ENCODE measurements at places on chromosomes 11 and 22.

DNA sequence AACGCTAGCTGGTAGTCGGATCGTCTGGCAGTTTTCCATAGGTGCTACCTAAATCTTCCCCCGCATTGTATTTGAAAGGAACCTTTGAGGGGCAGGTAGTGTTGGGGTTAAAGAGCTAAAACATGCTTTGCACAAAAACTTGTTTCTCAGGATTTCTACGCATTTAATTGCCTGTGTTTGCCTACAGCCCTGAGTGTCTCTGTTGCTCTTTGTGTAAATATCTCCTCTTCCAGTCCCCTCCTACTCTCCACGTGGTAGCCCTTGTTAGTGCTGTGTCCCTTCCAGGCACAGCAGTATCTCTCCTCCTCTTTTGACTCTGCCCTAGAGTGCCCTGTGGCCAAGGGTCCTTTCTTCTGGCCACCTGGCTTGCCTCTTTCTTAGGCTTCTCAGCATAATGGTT lies 81.7 kb downstream of the BARX2 start:
- DNase-seq = peak; percentile 33

- DNase-seq = no peak
Observed at GRCh38 chr11:1082346-1082727, 7.7 kb downstream of the MUC2 start.

GRCh38 chr22:50040717-50041116 lies 17.4 kb downstream of the TTLL8 start:
- no peak for DNase-seq

DNA sequence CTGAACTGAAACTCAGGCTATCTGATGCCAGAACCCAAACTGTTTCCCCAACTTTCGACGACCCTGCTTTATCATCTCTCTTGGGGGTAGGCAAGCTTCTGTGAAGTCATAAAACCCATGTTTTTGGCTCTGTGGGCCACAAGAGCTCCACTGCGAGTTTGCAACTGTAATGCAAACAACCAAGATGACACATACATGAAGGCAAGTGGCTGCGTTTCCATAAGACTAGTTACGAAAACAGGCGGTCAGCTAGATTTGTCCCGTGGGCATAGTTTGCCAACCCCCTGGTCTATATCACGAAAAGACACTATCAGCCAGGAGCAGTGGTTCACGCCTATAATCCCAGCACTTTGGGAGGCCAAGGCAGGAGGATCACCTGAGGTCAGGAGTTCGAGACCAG lies 37.5 kb downstream of the TPST2 start:
- no peak for DNase-seq

DNA sequence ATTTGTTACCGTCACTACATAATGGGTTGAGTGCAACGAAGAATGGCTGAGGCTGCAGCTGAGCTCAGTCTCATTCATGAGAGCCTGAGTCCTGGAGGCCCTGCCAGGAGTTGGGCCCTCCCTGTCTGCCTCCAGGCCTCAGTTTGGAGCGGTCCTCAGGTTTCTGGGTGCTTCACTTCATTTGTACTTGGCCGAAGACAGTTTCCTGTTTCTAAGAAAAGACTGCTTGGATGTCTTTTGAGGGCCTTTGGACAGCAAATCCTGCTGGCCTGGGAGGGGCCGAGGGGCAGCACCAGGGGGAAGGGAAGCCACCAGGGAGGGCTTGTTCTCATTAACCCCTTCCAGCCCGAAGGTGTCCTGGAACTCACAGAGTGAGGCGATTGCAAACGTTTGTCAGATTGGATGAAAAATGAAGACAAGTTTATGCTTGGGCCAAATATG lies 163.1 kb downstream of the ETS1 start:
- no peak for DNase-seq

GRCh38 chr11:133907216-133907615 lies 49.6 kb downstream of the IGSF9B start:
- no peak for DNase-seq

- DNase-seq = no peak
Observed at GRCh38 chr22:21734540-21735199, 924 bp downstream of the YPEL1 start.

DNA sequence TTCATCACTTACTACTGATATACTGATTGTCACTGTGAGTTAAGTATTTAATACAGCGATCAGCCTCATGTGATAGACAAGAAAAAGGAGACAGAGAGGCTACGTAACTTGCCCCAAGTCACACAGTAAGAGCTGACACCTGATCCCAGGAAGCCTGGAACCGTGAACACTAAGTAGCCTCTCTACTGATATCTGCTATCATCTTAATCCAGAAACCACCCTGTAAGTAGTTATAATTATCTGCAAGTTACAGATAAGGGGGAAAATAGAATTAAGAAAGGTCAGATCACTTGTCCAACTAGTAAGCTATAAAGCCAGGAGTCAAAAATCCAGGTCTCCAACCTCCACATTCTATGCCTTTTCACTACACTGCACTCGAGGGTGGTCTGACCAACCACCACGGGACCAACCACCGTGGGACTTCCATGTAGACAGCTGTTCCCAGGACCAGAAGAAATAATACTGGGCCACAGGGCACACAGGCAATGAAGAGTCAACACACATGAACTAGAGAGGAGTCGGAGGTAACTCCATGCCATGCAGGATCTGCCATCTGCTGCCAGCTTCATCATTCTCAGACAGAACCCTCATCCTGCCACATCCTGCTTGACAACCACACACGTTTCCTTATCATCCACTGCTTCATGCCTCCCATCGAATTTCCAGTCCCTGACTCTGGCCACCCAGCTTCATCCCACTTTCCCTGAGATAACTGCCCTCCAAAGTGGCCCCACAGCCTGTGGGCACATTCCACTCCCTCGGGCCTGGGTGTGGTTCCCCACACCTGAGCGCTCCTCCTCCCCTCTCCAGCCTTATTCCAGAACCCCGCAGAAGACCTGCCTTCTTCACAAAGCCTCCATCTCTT lies 58.6 kb downstream of the MICAL3 start:
- DNase-seq = no peak

DNA sequence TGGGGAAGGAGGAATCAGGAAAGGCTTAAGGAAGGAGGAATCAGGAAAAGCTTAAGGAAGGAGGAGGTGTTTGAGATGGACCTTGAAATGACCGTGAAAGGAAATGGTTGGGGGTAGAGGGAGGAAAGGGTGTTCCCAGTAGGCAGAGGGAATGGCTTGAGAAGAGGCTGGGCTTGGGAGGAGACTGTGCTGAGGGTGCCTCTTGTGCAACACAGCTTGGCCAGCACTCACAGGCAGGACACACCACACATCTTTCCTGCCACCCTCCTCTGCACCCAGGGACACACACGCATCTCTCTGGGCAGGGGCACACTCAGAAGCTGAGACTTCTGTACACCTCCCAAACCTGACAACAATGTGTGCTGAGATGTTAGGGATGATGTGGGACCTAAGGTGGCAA lies 151.4 kb downstream of the FBXO7 start:
- no peak for DNase-seq

- no peak for DNase-seq
Observed at GRCh38 chr22:43203471-43203981, 16.6 kb upstream of the TTLL12 start.

- peak; percentile 4 for DNase-seq
Observed at GRCh38 chr11:2376751-2377451, at the start of gene CD81. TSS of gene CD81 (plus strand) at chr11:2377310. CDS start at chr11:2377550, 240 bp downstream.

DNA sequence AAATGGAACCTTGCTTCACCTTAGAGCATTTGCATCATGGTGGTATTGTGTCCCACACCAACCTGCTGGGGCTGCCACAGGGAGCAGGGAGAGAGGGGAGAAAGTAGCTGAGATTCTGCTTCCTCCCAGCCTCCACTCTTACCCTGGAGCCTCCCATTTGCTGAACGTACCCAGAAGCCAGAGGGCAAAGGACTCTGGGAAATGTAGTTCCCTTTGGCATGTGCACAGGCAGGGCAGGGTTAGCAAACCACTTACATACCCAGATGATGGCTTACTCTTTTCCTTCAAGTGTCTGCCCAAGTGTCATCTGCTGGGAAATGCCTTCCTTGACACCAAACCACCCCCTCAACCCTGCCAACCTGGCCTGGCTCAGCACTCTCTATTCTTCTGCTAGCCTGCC lies 16.9 kb downstream of the SMIM38 start:
- no peak for DNase-seq

- no peak for DNase-seq
Observed at GRCh38 chr11:131365329-131365930, 5.0 kb upstream of the NTM start.

- DNase-seq = peak; percentile 9
Observed at GRCh38 chr11:61747192-61747966, 5.1 kb upstream of the MYRF start.

DNA sequence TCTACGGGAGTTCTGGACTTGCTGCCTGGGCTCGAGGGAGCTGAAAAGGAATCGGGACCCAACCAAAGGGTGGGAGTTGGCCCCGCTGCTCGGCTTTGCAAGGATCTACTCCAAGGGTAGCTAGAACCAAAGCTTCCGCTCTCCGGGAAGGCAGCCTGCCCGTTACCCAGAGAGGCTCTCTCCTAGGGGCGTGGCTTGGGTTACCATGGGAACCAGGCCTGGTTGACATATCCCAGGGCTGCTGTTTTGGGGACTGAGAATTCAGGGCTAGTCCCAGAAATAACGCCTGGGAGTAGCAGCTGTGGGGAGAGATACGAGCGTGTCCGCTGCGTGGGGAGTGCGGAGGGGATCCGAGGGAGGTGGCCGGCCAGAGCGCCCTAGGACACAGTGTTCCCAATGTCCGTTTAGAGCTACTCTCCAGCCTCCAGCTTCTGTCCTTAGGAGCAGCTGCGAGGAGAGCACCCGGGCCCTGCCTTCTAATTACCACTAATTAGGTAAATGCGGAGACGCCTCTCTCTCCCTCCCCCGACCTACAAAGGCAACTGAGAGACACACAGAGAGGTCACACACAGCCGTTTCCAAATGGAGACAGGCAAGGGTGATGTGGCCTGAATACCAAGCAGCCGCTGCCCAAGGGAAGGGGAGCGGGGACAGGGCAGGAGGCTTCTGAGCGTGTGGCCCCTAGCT lies 141.6 kb upstream of the CADM1 start:
- DNase-seq = no peak

- no peak for DNase-seq
Observed at GRCh38 chr11:4025967-4026324, 68.7 kb upstream of the RRM1 start.

GRCh38 chr22:37032535-37033460 lies 13.3 kb downstream of the MPST start:
- no peak for DNase-seq
